Regular cardiac myocyte (primary cell): ENCODE measurements at places on chromosomes 2 and 18. TPM values are rescaled to one million over a fixed set of nuclear protein-coding genes. Genes with fewer than 3 reads are reported as not detected.

DYSF gene
- total RNA-seq: 5.6 and 12.7 TPM in 2 replicates

SCN7A gene
- total RNA-seq: under 0.01 and 0.19 TPM in 2 replicates

COX5B gene
- 270 and 373 TPM in 2 replicates for total RNA-seq

TMEM247 gene
- total RNA-seq: not detected in 2 replicates

ANKRD30BL gene
- not detected in 2 replicates for total RNA-seq

CHRNG gene
- total RNA-seq: not detected in 2 replicates

RUFY4 gene
- total RNA-seq: not detected in 2 replicates

NPAS2 gene
- total RNA-seq: 29.7 and 36.6 TPM in 2 replicates

RAB10 gene
- 81.2 and 167 TPM in 2 replicates for total RNA-seq

ANKRD44 gene
- total RNA-seq: 15.8 and 17.8 TPM in 2 replicates

EML6 gene
- total RNA-seq: 0.58 and 1.1 TPM in 2 replicates

MOGAT1 gene
- total RNA-seq: not detected in 2 replicates

PDE1A gene
- total RNA-seq: 58.5 and 96.4 TPM in 2 replicates

MC4R gene
- total RNA-seq: under 0.01 TPM in 1 of 2 replicates, not detected in the other

SCRN3 gene
- 28.2 and 29.3 TPM in 2 replicates for total RNA-seq

KRTCAP3 gene
- total RNA-seq: not detected in 2 replicates

IL37 gene
- total RNA-seq: not detected in 2 replicates

TEKT4 gene
- not detected in 2 replicates for total RNA-seq

PCARE gene
- not detected in 2 replicates for total RNA-seq

LHCGR gene
- not detected in 2 replicates for total RNA-seq

UGT1A4 gene
- total RNA-seq: 0.28 TPM in 1 of 2 replicates, not detected in the other

DES gene
- 0.77 and 1.7 TPM in 2 replicates for total RNA-seq

ABCA12 gene
- total RNA-seq: under 0.01 TPM in 2 replicates

EVX2 gene
- total RNA-seq: not detected in 2 replicates

COLEC12 gene
- 5.0 and 10.1 TPM in 2 replicates for total RNA-seq

LRRC30 gene
- not detected in 2 replicates for total RNA-seq

MEIS1 gene
- total RNA-seq: 28.8 and 32.4 TPM in 2 replicates

MPP4 gene
- total RNA-seq: 8.7 and 9.8 TPM in 2 replicates

FOXD4L1 gene
- 0.19 and 0.28 TPM in 2 replicates for total RNA-seq

ANKRD12 gene
- total RNA-seq: 33.7 and 92.7 TPM in 2 replicates

CNTNAP5 gene
- total RNA-seq: under 0.01 TPM in 2 replicates

LOXL3 gene
- 147 and 384 TPM in 2 replicates for total RNA-seq

DNER gene
- total RNA-seq: under 0.01 and 3.4 TPM in 2 replicates
